ENCODE measurements at places on chromosomes 2 and 18. TPM values are rescaled to one million over a fixed set of nuclear protein-coding genes. Genes with fewer than 3 reads are reported as not detected.

DLGAP1 gene
- not detected for total RNA-seq

GRCh38 chr2:202147775-202148174 lies 74.7 kb downstream of the KIAA2012 start:
- H3K4me3 ChIP-seq, result no peak overlapping the region
- no peaks in the 10 kb centered on the region for H3K36me3 ChIP-seq
- H3K27ac ChIP-seq, result no peak overlapping the region
- no peak for DNase-seq
- H3K27me3 ChIP-seq, result no peaks in the 10 kb centered on the region
- H3K4me1 ChIP-seq, result peaks cover 15% of the 10 kb centered on the region

GRCh38 chr2:170243118-170243837 lies 65.3 kb downstream of the MYO3B start:
- no peaks in the 10 kb centered on the region for H3K4me1 ChIP-seq
- H3K36me3 ChIP-seq, result no peaks in the 10 kb centered on the region
- no peak for DNase-seq

BMP10 gene
- total RNA-seq, result not detected

DNA sequence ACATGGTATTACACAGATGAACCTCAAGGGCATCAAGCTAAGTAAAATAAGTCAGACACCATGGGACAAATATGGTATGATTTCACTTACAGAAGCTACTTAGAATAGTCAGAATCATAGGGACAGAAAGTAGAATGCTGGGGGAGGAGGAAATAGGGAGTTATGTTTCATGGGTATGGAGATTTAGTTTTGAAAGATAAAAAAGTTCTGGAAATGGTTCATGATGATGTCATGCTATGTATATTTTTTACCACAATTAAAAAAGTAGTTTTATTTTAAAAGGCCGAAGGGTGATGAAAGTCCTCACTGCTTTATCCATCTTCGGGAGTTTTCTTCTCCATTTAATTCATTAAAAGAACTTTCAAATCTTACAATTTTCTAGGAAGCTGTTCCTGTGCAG lies 181.9 kb downstream of the CALCRL start:
- H3K36me3 ChIP-seq, result no peaks in the 10 kb centered on the region
- H3K4me3 ChIP-seq, result no peak overlapping the region
- no peaks in the 10 kb centered on the region for H3K27me3 ChIP-seq
- no peak for DNase-seq

- H3K4me1 ChIP-seq, result no peaks in the 10 kb centered on the region
- H3K27ac ChIP-seq, result no peak overlapping the region
- no peak overlapping the region for H3K4me3 ChIP-seq
- no peaks in the 10 kb centered on the region for H3K27me3 ChIP-seq
- no peaks in the 10 kb centered on the region for H3K36me3 ChIP-seq
These were observed 425.8 kb upstream of the SYT4 start for GRCh38 chr18:43703050-43703449.

- H3K4me3 ChIP-seq, result no peak overlapping the region
- no peaks in the 10 kb centered on the region for H3K27me3 ChIP-seq
- DNase-seq, result no peak
- H3K4me1 ChIP-seq, result no peaks in the 10 kb centered on the region
- H3K36me3 ChIP-seq, result no peaks in the 10 kb centered on the region
These were observed 67.3 kb upstream of the TNP1 start for GRCh38 chr2:216927163-216927562.

All from suprapubic skin (tissue), 4 donors.